Substantia nigra (tissue), 51 donors: ENCODE measurements at places on chromosomes 1 and 21.
A peak's percentile ranks its signal among the peaks of the same experiment; 100 is the strongest.

DNA sequence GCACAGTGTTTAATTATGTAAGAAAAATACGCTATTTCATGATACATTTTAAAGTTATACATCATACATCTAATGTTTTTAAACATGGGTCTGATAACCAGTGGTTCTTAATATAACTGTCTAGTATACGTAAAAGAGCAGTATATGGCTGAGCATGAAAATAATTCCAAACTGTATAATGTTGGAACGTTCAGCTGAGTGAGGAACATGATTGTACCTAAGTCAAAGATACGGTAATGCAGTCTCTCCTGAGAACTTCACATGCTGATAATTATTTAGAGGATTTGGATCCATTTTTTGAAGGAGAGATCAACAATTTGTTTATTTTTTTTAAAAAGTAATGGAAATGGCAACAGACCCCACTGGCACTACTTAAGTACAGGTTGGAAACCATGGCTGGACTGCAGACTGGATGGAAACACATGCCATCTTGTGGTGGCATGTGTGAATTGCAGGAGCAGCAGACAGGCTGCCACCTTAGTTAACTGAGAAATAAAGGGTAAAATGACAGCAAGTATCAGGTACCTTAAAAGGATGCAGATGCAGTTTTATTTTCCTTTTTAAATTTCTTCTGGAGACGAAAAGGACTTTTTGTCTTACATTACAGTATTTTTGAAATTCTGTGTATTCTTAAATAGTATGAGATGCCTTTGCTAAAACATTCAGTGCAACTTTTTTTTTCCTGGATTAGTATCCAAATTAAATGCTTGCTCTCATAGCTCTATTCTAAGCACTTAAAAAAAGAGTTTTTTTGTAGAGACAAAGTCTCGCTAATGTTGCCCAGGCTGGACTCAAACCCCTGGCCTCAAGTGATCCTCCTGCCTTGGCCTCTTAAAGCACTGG lies 73.8 kb downstream of the MTR start:
- no peak for DNase-seq

GRCh38 chr21:42666925-42667324 lies 13.5 kb downstream of the PDE9A start:
- peak; percentile 57 for DNase-seq

- DNase-seq, result no peak
These were observed 332 bp downstream of the KCNJ6 start for GRCh38 chr21:37915941-37916309.

DNA sequence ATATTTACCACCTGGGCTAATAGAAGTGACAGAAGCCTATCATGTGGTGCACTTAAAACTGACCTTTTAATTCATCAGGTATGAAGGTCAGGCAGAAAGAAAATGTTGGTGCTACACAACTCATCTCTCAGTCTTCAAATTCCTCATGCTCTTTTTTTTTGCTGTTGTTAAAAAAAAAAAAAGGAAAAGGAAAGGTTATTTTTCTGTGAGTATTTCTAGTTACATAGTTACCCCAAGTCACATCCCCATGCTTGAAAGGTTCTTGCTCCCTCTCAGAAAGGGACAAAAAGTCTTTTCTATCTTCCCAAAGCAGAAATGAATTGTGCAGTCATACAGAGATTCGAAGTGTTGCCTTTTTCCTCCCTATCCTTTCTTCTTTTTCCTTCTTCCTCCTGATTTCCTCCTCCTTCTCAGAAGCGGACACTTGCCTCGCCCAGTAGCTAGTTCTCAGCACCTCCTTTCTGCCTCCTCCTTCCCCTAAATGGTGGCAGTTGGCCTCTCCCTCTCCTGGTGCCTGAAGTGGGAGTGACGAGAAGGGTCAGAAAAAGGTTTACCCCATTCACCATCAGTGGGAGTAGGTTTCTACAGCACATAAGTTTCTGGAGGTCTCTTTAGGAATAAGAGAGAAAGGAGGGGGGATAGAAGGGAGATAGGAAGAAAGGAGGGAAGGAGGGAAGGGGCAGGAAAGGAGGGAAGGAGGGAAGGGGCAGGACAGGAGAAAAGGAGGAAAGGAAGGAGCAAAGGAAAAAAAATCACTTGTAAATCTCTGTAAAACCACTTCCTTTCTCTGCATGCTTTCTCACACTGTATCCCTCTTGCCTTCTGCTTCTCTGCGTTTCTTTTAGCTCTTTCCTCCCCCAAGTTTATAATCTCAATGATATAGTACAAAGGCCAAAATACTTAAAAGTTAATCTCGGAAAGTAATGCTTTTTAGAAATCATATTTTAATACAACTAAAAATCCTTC lies 20.4 kb upstream of the C1orf105 start:
- no peak for DNase-seq

GRCh38 chr1:214848101-214848500 lies 234.4 kb upstream of the KCNK2 start:
- DNase-seq, result no peak

- DNase-seq, result no peak
These were observed 109.8 kb upstream of the WARS2 start for GRCh38 chr1:119250299-119250698.

DNA sequence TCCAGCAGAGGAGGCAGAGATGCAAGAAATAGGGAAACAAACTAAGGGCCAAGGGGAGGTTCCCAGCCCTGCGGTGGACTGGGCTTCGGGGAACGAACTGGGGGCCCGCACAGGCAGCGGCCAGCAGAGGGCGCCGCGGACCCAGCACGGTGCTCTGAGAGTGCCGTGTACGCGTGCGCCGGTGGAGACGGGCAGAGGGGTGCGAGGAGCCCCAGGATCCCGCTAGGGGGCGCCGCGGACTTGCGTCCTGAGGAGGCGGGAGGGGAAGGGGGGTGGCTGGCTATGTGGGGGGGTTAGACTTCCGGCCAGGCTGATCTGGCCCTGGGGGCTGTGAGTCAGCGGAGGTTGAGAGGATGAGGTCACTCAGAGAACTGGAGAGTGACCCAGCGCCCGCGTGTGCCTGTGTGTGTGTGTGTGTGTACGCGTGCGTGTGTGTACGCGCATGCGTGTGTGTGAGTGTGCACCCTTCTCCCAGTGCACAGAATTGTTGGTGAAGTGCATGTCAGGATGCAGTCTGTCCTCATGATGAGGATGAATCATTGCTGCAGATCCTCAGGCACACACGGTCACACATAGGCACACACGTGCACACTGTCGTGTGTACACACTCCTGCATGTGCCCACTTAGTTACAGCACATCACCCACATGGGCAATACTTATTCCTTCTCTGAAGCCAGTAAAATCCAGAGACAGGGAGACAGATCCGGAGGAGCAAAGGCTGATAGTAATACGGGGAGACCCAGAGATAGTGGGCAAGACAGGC lies 17.0 kb downstream of the NES start:
- peak; percentile 91 for DNase-seq

GRCh38 chr1:193486671-193487229 lies 300.3 kb upstream of the B3GALT2 start:
- no peak for DNase-seq

DNA sequence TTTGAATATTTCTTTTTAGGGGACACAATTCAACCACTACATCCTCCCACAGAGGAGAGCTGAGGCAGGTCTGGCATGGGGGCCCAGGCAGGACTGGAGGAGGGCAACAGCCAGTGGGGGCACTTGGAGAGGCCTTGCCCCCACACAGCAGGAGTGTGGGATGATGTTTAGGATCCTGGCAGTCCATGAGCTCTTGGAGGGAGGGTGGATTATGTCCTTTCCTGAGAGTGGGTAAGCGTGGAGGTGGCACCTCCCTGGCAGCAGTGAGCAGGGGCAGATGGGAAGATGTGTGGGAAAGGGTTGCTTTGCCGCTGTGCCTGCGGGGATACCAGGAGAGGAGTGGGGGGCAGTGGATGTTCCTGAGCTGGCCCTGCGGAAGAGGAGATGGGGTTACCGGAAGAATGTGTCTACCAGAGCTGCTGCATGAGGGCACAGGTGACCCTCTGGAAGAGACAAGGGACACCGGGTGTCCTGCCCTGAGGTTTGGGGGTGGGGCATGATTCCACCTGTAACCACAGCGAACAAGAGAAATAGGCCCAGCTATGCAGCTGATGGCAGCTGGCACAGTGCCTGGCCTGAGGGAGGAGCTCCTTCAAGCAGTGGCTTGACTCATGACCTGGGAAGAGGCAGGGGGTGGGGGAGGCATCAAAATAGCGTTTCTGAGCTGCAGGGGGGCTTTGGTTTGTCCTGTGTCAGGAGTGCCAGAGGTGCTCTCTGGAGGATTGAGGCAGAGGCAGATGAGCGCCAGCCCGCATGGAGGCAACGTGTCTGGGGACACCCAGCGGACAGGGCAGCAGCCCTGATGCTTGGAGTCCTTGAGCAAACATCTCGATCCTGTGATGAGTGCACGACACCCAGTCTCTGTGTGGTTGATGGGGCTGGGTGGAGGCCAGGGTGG lies 123.9 kb upstream of the TMPRSS2 start:
- DNase-seq, result no peak

DNA sequence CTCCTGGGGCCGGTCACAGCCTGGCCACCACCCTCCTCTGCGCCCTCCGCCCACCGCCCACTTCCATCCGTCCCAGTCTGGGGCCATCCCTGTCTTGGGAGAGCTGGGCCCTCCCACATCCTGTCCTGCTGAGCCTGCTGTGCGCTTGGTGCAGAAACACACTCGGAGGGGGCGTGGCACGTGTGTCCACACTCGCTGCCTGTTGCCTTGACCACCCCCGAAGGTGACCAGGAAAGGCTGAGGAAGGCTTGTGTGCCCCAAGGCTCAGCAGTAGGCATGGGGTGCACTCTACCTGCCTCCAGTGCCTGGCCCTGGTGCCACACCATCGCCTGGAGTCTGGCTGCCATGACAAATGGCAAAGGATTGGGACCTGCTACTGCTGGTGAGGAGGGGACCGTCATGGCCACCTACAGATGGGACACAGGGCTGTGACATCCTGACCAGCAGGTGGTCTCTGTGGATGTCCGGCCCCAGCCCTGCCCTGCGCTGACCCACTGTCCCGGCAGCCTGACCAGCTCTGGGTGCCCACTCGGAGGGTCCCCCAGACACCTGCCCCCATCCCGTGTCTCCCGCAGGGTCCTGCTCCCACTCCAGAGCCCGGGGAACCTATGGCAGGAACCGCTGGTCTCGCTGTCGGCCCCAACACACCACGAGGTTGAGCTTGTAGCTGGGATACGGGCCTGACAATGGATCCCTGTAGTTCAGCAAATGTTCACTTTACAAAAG lies 23.2 kb upstream of the PTTG1IP start:
- no peak for DNase-seq

- no peak for DNase-seq
These were observed 375.7 kb downstream of the NPHP4 start for GRCh38 chr1:5616366-5617178.

DNA sequence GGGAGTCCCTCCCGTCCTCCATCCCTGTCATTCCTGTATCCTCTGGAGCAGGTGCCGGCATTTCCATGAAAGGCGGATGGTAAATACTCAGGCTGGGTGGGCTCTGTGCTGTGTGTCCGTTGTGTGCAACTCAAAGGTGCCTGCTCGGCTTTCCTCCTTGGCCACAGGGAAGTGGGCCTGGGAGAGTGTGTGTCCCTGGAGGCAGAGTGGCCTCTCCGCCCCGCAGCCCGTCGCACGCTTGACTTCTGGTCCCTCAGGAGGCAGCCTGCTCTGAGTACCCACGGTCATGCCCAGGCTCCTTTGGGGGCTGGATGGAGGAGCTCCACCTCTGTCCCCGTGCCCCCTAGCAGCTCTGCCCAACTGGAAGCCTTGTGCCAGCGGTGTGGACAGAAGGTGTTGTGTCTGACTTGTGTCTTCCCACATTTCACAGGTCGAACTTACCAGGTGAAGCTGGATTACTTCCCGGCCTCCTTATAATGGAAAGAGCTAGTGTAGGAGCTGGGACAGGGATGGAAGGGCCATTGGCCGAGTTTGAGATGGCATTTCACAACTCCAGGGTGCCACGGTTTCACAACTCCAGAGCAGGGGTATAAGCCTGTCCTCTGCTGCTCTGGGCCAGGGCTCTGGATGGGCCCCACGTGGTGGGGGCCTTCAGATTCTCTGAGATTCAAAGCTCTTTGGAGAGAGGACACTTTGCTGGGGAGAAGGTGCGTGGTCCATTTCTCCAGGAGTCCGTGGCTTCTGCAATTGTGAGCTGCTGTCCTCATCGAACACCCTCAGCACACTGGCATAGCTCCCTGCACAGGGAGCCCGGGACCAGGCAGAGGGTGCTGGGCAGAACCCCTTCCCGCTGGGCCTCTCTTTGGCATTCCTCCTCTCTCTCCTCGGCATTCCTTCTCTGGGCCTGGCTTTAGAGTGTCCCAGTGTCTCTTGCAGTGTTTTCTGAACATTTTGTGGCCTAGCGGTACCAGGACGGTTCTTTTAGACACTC lies 152.7 kb upstream of the COL6A1 start:
- no peak for DNase-seq

GRCh38 chr1:67723620-67724019 lies 38.6 kb downstream of the GADD45A start:
- no peak for DNase-seq

GRCh38 chr1:153470707-153471106 lies 10.3 kb upstream of the S100A7 start:
- no peak for DNase-seq

DNA sequence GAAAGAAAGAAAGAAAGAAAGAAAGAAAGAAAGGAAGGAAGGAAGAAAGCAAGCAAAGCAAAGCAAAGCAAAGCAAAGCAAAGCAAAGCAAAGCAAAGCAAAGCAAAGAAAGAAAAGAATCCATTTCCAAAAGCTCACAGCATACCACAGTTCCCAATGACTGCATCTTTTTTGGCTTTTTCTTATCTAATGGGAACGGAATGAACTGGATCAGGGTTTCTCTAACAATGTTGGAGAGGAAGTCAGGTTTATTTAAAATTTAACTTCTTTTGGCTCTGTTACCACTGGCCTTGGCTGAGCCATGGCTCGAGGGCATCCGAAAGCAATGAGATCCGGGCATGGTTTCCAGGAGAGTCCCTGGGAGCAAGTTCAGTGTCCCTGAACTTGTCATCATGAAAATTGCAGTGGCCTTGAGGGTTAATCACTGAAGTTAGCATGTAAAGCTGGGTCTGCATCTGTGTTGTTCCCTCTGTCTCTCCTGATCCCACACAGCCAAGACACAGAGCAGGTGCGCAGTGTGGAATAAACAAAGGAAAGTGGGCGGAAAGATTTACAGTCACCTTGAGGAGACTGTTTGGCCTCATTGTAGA lies 34.6 kb upstream of the CTPS1 start:
- no peak for DNase-seq

GRCh38 chr21:25515484-25516405 lies 91.5 kb downstream of the MRPL39 start:
- no peak for DNase-seq
